Peyer's patch (tissue), 4 donors: ENCODE measurements at places on chromosomes 6 and 20. TPM values are rescaled to one million over a fixed set of nuclear protein-coding genes. Genes with fewer than 3 reads are reported as not detected.

GRCh38 chr6:26394289-26394688 is 7.8 kb upstream of the BTN3A1 start:
- DNase-seq = no peak
- H3K27me3 ChIP-seq = no peaks in the 10 kb centered on the region
- peaks cover 7% of the 10 kb centered on the region for H3K36me3 ChIP-seq
- no peaks in the 10 kb centered on the region for H3K4me1 ChIP-seq
- no peak overlapping the region for H3K4me3 ChIP-seq
- no peak overlapping the region for H3K27ac ChIP-seq

- H3K27me3 ChIP-seq = no peaks in the 10 kb centered on the region
- H3K27ac ChIP-seq = no peak overlapping the region
- no peak overlapping the region for H3K4me3 ChIP-seq
- no peaks in the 10 kb centered on the region for H3K36me3 ChIP-seq
- peak; percentile 53 for DNase-seq
These were observed 2.2 kb upstream of the EPB41L2 start for GRCh38 chr6:131065112-131065823.

GRCh38 chr6:20427856-20428255 is 26.2 kb downstream of the E2F3 start:
- no peaks in the 10 kb centered on the region for H3K27me3 ChIP-seq
- H3K36me3 ChIP-seq = no peaks in the 10 kb centered on the region
- no peak for DNase-seq
- H3K4me3 ChIP-seq = no peak overlapping the region
- no peaks in the 10 kb centered on the region for H3K4me1 ChIP-seq
- H3K27ac ChIP-seq = no peak overlapping the region

DNA sequence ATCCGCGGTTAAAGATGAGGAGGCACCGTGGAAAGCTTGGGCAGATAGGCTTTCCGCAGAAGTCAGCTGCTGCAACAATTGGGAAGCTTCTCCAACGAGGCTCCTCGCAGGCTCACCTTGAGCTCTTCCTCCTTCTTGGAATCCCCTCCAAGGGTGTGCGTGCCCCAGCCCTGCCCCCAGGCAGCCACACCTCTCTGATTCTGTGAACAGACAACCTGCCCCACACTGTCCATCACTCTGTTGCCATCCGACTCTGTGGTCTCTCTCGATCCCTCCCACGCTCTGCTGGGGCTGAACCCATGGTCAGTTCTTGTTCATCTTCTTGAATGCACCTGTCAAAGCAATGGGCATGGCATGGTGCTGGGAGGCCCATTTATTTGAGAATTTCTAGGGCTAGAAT is 31.5 kb downstream of the PACSIN1 start:
- no peaks in the 10 kb centered on the region for H3K36me3 ChIP-seq
- DNase-seq = no peak
- no peaks in the 10 kb centered on the region for H3K4me1 ChIP-seq
- H3K27me3 ChIP-seq = no peaks in the 10 kb centered on the region

GRCh38 chr6:79599725-79600259 is 31.3 kb upstream of the SH3BGRL2 start:
- no peak for DNase-seq
- H3K4me1 ChIP-seq = no peaks in the 10 kb centered on the region
- H3K36me3 ChIP-seq = no peaks in the 10 kb centered on the region
- no peak overlapping the region for H3K4me3 ChIP-seq

DNA sequence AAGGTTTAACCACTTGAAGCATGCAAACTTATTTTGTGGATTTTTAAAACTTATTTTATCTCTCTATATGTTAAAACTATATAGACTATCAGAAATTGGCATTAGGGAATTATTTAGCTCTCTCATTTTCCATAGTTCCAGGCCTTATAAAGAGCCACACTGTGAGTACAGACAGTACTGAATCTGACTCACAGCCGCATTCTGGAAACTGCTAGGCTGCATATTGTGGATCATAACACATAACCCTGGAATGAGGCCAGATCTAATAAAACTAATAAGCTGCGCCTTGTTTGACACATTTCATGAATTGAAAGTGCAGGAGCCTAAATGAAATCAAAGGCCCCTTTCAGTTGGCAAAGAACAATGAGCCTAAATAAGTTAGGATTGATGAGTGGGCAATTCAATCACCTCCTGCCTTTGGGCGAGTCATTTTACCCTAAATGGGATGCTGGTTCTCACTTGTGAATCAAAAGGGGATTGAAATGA is 308.4 kb downstream of the PACRG start:
- H3K4me1 ChIP-seq = no peaks in the 10 kb centered on the region
- H3K36me3 ChIP-seq = no peaks in the 10 kb centered on the region
- no peak overlapping the region for H3K4me3 ChIP-seq
- no peak overlapping the region for H3K27ac ChIP-seq

DNA sequence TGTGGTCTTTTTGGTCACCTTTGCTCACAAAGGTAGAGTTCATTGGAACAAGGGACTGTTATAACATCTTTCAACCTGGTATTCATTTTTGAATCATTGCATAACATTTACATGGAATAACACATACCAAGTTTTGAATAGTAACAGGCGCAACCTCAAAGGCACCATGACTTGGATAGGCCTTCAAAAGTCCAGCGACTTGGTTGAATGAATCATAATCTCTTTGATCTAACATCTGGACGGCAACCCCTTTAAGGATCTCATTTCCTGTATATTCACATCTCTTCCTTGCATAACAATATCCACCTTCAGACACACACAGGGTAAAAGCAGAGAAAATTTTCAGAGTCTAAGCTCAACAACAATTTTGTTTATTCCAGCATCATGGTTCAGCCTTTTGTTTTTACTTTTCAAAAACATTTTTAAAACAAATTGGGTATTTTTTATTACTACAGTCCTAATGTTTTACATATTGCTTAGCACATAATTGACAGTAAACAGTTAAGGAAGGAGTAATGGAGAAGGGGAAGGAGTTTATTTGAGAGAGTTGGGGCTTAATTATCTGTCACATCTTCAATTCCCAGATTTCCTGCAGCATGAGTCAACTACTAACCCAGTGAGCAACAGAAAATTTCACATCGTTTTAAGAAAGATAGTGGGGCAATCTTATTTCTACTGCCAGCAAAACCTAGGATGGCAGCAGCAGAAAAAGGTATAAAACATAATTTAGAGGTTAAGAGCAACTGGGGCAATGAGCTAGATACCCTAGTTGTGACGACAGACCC is 41.8 kb upstream of the F13A1 start:
- DNase-seq = no peak
- H3K4me3 ChIP-seq = no peak overlapping the region
- no peaks in the 10 kb centered on the region for H3K27me3 ChIP-seq
- no peaks in the 10 kb centered on the region for H3K36me3 ChIP-seq

DNA sequence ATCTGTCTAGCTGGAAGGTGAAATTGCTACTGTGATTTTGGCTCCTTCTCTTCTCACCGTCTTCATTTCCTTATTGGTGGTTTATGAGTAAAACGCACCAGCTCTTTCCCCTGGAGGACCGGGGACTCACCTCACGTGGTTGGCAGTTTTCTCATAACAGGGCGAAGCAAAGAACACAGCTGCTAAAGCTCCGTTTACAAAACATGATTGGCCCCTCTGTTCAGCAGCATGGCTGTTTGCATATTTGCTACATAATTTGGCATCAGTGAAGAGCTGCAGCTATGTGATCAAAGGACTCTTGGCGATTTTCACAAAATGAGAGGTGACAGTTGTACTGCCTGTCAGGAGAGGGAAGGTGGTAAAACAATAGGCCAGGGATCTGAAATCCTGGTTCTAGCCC is 20.5 kb upstream of the TMEM181 start:
- H3K4me1 ChIP-seq = no peaks in the 10 kb centered on the region
- no peak overlapping the region for H3K4me3 ChIP-seq
- no peak for DNase-seq
- H3K27ac ChIP-seq = no peak overlapping the region
- peaks cover 14% of the 10 kb centered on the region for H3K27me3 ChIP-seq

DNA sequence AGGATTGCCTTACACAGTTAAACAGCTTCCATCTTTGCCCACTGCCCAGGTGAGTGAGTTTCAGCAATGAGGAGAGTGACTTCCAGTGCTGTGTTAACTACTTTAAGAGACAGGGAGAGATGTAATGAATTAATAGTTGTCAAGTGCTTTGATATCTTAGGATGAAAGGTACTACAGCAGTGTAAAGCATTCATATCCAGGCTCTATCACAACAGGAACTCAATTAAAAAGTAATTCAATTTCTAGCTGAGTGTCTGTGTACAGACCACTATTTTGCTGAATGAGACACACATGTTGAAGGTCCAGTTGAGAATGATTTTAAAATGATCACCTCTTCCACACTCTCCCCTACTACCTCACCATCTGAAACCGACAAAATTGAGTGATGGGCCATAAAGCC is 70.7 kb upstream of the BEND3 start:
- no peak overlapping the region for H3K27ac ChIP-seq
- H3K4me1 ChIP-seq = no peaks in the 10 kb centered on the region
- no peaks in the 10 kb centered on the region for H3K27me3 ChIP-seq
- DNase-seq = no peak
- no peak overlapping the region for H3K4me3 ChIP-seq

DNA sequence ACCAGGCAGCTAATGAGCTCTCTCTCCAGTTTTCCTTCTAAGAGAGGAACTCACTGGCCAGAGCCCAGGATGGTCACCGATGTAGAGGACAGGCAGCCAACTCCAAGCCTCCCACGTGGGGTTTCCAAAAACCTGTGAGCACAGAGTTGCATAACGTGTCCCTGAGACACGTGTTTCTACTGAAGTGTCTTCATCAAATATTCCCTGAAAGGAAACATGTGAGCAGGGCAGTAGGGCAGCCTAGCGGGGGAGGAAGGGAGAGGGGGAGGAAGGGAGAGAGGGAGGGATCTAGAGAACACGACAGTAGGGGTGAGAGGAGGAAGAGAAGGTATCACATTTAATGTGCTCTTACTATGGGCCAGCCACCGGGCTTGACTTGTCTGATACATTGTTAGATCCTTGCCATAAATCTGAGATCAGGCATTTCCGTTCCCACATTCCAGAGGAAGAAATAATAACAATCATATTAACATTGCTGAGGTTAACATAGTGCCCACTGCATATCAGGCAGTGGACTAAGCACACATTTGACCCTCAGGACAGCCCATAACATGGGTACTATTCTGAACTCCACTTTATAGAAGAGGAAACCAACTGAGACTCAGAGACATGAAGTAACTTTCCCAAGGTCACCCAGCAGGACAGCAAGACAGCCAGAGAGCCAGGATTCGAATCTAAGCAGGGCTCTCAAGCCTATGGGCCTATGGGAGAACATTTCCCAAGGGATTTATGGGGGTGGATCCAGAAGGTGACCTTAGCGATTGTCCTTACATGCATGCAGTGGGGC is 4.5 kb upstream of the SYS1 start:
- peaks cover 46% of the 10 kb centered on the region for H3K4me1 ChIP-seq
- no peak overlapping the region for H3K4me3 ChIP-seq
- peak overlapping the region; percentile 54 for H3K27ac ChIP-seq
- no peaks in the 10 kb centered on the region for H3K36me3 ChIP-seq

DNA sequence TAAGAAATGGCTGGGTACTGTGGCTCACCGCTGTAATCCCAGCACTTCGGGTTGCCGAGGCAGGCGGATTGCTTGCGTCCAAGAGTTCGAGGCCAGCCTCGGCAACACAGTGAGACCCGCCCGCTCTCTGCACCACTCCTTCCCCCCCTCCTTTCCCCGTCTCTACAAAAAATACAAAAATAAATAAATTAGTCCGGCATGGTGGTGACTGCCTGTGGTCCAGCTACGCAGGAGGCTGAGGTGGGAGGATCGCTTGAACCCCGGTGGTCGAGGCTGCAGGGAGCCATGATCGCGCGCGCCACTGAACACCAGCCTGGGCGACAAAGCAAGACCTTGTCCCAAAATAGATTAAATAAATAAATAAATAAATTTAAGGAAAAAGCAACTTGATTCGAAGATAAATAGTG is 448 bp upstream of the RNF114 start:
- H3K27me3 ChIP-seq = no peaks in the 10 kb centered on the region
- H3K36me3 ChIP-seq = peaks cover 5% of the 10 kb centered on the region
- H3K27ac ChIP-seq = peak overlapping the region; percentile 94
- H3K4me1 ChIP-seq = no peaks in the 10 kb centered on the region

The EXOC2 gene
- 10.3 TPM for total RNA-seq

The APCDD1L gene
- not detected for total RNA-seq

The C4B gene
- 16.4 TPM for total RNA-seq
